Progenitor cell of endocrine pancreas (in vitro differentiated cells): ENCODE measurements at places on chromosomes 13 and 19. TPM values are rescaled to one million over a fixed set of nuclear protein-coding genes. Genes with fewer than 3 reads are reported as not detected.

DNA sequence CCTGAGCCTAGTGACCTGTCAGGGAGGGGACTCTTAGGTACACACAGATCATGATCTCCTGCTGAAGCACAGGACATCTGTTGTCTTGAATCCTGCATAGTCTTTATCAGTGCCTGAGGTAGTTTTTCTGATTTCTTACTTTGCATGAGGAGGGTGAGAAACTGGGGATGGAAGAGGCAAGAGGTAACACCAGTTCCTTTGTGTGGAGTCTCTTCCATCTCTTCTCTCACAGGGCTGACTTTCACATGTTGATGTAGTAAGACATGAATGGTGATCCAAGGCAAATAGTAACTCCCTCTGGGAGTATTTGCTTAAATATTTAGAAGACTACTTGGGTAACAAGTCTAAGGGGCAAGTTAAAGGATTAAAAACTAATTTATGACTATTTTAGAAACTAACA is 9.5 kb downstream of the NBEA start:
- no peak overlapping the region for H3K27ac ChIP-seq
- H3K36me3 ChIP-seq = peaks cover 9% of the 10 kb centered on the region
- no peaks in the 10 kb centered on the region for H3K27me3 ChIP-seq
- DNase-seq = no peak

Gene LIG1
- 90.4 and 91.0 TPM in 2 replicates for total RNA-seq

DNA sequence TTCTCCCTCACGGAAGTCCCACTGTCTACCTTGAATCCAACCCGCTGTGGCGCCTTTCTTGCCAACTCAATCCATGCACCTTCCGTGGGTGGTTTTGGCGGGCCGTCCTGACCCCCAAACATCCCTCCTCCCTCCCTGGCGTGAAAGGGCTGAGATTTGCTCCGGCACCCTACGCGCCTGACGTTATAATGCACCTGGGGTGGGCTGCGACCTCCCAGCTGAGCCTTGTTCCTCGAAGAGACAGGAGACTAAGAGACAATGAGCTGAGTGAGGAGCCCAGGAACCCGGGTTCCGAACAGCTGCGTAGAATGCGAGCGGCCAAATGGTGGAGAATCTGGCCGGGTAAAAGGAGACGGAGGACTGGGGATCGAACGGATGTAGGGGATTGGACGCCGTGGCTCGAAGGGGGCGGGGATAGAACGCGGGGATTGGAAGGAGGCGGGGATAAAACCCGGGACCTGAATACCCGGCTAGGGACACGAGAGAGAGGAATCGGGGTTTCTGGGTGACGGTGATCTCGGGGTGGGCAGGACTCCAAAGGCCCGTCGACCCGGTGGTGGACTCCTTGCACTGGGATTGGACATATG is at the start of gene CPT1C:
CPT1C (plus strand) TSS at position 461 of the 587 bp plus-strand sequence. CDS start 1,137 bp downstream, outside the sequence.
- H3K4me1 ChIP-seq = peaks cover 11% of the 10 kb centered on the region
- DNase-seq = peak; percentile 64
- peaks cover 6% of the 10 kb centered on the region for H3K36me3 ChIP-seq
- H3K27ac ChIP-seq = peak within 1 kb of the TSS; percentile 90

- no peaks in the 10 kb centered on the region for H3K36me3 ChIP-seq
- no peak overlapping the region for H3K27ac ChIP-seq
- no peaks in the 10 kb centered on the region for H3K4me1 ChIP-seq
- H3K4me3 ChIP-seq = no peak overlapping the region
Measured at GRCh38 chr13:78758549-78758948, 99.6 kb upstream of the OBI1 start.

DNA sequence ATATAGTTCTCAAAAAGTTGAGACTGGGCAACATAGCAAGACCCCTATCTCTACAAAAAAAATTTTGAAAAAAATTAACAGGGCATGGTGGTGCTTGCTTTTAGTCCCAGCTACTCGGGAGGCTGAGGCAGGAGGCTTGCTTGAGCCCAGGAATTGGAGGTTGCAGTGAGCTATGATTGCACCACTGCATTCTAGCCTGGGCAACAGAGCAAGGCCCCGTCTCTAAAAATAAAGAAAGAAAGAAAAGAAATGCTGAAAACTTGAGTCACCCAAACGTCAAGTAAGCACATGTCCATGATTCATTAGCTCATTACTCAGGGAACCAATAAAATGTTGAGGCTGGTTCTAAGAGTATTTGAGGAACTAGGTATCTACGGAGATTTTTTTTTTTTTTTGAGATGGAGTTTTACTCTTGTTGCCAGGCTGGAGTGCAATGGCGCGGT is 33.9 kb upstream of the SEMA6B start:
- H3K4me1 ChIP-seq = peaks cover 1% of the 10 kb centered on the region
- H3K27ac ChIP-seq = no peak overlapping the region
- H3K27me3 ChIP-seq = peaks cover 38% of the 10 kb centered on the region
- H3K36me3 ChIP-seq = no peaks in the 10 kb centered on the region
- DNase-seq = no peak

- no peak overlapping the region for H3K4me3 ChIP-seq
- no peak for DNase-seq
- no peaks in the 10 kb centered on the region for H3K36me3 ChIP-seq
- peaks cover 7% of the 10 kb centered on the region for H3K4me1 ChIP-seq
- no peaks in the 10 kb centered on the region for H3K27me3 ChIP-seq
- no peak overlapping the region for H3K27ac ChIP-seq
Measured at GRCh38 chr13:94140027-94140426, 339.5 kb downstream of the DCT start.

GRCh38 chr13:97858161-97858560 is 95.3 kb upstream of the IPO5 start:
- no peaks in the 10 kb centered on the region for H3K27me3 ChIP-seq
- DNase-seq = no peak
- no peak overlapping the region for H3K27ac ChIP-seq

Gene ZNF587
- 88.4 and 93.7 TPM in 2 replicates for total RNA-seq
